Kidney capillary endothelial cell (primary cell): ENCODE measurements at places on chromosomes 2 and 18.

- no peak for DNase-seq
Measured at GRCh38 chr2:38267270-38267925, 109.7 kb downstream of the ATL2 start.

- no peak for DNase-seq
Measured at GRCh38 chr18:1133541-1133940, 228.9 kb downstream of the ADCYAP1 start.

DNA sequence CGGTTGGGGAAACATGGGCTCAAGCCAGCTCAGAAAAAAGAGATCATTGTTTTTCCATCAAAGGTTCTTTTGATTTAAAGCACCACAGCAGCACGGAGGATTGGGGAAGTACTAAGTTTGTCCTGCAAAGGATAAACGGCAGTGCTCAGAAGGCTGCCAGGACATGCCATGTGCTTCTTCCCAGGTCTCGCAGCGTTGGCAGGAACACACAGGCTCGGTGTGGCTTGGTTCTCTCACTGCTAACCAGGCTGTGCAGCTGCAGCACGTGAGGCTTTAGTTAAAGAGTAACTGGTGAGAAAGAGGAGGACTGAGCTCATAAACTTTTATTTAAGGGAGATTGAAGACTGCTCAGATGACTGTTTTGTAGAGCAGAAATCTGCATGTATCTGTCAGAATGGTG, 264.3 kb downstream of the TSN start:
- no peak for DNase-seq

- DNase-seq = no peak
Measured at GRCh38 chr2:134120406-134120732, 133.5 kb upstream of the MGAT5 start.

- DNase-seq = no peak
Measured at GRCh38 chr18:36446059-36446458, 148.5 kb downstream of the FHOD3 start.

DNA sequence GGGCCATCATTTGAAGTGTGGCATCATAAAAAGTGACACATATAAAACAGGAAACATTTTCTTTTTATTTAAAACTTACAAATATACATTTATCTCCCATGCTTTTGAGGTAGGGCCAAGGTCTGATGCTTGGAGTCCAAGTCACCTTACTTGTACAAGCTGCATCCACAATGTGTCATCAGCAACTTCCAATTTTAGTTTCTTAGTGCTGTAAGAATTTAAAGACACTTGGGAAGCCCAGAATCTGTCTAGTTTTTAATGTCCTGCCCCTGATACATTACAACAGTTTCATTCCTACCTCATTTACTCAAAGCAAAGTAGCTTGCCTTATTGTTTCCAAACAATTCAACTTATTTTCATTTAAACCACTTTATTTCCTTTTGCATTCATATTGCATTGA, 297.7 kb downstream of the MTX2 start:
- DNase-seq = no peak

DNA sequence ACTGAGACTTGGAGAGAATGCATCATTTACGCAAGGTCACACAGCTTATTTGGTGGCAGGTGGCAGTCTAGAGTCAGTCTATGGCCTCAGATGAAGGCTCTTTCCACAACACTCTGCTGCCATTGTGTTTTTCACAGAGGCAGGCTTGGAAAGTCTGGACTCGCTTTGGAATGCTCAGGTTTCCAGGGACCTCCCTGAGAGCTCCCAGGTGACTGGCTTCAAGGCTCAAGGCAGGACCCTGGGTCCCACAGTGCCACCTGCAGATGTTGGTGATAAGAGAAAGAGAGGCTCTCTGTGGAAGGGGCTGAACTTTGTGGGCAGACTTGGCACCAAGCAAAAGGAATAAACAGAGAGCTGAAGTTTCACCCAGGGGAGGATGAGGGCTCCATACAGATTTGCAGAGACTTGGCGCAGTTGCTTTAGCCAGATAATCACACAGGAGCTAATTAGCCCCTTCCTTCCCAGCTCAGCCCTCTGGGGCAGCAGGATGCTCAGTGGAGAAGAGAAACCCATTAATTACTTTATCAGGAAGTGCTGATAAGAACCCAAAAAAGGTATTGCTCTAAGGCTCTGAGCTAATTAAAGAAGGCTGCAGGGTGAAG, 103.5 kb downstream of the LBH start:
- no peak for DNase-seq

DNA sequence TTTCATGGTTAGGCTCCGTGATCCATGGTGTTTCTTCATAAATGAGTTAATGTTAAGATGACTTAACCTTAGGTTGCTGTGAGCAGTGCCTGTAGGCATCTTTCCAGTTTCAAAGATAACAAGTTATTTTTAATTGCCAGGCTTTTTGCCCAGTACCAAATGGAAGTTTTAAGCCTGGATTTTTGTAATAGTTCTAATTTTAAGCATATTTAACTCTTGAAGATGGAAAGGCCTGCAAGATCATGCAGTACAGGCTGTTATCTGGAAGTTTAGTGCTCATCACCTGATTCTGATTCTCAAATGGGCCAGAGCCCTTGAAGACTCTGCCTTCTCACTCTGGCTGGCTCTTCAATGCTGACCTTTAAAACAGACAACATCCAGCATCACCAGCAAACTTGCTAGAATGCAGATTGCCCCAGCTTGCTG, 141.3 kb downstream of the NCK2 start:
- DNase-seq = no peak

GRCh38 chr2:71784734-71785511, 331.6 kb downstream of the DYSF start:
- no peak for DNase-seq

DNA sequence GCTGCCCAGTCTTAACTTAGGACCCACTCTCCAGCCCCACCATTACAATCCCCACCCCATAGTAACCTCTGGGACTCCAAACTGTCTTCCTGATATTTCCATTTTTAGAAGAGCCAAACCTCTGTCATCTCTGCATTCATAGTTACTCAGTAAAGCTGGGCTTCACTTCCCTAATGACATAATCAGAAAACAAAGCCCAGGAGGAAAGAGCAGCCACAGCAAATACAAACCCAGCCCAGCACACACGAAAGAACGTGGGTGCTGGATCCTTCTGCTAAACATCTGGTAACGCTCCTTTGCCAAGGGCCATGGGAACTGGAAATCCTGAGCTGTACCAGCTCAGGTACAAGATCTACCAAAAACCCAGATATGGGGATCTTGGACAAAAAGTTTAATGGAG, 36.8 kb upstream of the RIOK3 start:
- no peak for DNase-seq

GRCh38 chr2:109109342-109109741, 19.7 kb upstream of the SH3RF3 start:
- no peak for DNase-seq
